Stimulated activated effector memory CD8-positive, alpha-beta T cell treated with anti-CD3 and anti-CD28 coated beads, Interleukin-12 subunit alpha, Interleukin-12 subunit beta, amount 100 ng/mL, for 72 hours (primary cell): ENCODE measurements at places on chromosomes 6 and 20.

- no peak for DNase-seq
These were observed 177.2 kb upstream of the DTNBP1 start for GRCh38 chr6:15839969-15840541.

GRCh38 chr6:12312736-12313135 is 22.6 kb downstream of the EDN1 start:
- DNase-seq: no peak

GRCh38 chr20:32495949-32496348 is 89.2 kb downstream of the NOL4L start:
- no peak for DNase-seq

- no peak for DNase-seq
These were observed 237.5 kb upstream of the SLC35B3 start for GRCh38 chr6:8672882-8673281.

DNA sequence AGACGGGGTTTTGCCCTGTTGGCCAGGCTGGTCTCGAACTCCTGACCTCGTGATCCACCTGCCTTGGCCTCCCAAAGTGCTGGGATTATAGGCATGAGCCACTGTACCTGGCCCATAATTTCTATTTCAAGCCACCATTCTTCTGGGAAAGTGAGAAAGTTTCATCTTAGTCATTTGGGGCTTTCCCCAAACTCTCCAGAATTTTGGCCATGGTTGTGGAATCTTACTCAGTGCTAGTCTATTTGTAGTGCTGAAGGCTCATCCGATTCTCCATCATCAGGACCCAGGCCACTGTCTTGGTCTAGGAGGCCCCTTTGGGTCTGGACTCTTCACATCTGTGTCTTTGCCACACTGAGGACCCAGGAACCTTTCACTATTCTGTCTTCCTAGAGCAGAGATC is 164.9 kb downstream of the EYA2 start:
- DNase-seq: no peak

- DNase-seq: no peak
These were observed 46.8 kb downstream of the FARS2 start for GRCh38 chr6:5308066-5308465.

- DNase-seq: no peak
These were observed 71.5 kb downstream of the FILIP1 start for GRCh38 chr6:75422024-75422639.

DNA sequence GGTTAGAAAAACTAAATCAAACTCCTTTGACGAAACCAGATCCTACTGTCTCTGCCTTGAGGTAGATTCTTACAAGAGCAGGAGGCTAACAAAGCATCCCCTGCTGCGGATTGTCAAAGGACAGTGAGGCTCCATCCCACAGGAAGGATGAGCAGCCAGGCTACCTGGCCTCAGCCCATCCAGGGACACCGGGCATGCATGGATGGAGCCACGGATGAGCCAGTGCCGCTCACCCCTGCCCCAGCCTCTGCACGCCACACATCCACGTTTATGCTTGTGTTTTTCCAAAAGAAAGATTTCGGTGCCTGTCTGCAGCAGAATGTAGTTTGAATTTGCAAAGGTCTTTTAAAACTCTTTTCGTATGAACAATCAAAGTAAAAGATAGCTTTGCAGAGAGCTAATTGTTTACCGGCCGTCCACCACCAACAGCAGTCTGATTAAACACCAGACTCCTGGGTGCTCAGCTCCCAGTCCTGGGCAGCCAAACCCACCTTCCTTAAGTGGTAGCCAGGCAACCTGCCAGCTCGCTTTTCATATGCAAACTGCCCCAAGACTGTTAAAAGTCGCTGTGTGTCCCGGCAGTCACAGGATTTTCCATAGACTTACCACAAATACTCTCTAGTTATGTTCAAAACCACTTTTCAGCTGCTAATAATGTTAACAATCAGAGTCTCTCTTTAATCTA is 999 bp downstream of the THBS2 start:
- DNase-seq: no peak

- DNase-seq: no peak
These were observed 4.8 kb downstream of the NFYA start for GRCh38 chr6:41077536-41077935.

- no peak for DNase-seq
These were observed 5.8 kb upstream of the ADAM33 start for GRCh38 chr20:3687655-3688054.

- DNase-seq: no peak
These were observed at the start of gene NRSN1 for GRCh38 chr6:24125980-24126379. Gene NRSN1 (plus strand): TSS chr6:24126215. CDS start chr6:24134328, 8,113 bp downstream.
